Hematopoietic multipotent progenitor cell treated with erythropoietin and hydrocortisone succinate and interleukin-3 and kit ligand, for 15 days (in vitro differentiated cells): ENCODE measurements at places on chromosomes 1 and 21.

GRCh38 chr1:32869923-32870614, 643 bp downstream of the FNDC5 start:
- DNase-seq, result no peak

DNA sequence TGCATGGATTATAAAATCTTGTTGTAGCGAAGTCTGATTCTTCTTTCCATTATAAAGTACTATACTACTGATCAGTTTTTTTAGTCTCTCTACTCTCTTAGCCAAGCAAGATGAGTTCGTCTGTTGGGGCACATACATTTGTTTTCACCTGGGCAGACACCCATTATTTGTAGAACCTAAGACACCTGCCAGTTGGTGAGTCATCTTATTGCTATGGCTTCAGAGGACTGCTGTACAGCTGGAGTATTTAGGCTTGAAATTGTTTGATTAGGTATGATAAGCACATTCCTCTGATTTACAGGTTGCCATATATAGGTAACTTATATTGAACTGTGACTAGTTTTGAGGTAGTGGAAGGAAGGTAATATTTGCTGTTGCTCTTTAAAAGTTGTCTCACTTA, 17.2 kb downstream of the RBM15 start:
- no peak for DNase-seq

DNA sequence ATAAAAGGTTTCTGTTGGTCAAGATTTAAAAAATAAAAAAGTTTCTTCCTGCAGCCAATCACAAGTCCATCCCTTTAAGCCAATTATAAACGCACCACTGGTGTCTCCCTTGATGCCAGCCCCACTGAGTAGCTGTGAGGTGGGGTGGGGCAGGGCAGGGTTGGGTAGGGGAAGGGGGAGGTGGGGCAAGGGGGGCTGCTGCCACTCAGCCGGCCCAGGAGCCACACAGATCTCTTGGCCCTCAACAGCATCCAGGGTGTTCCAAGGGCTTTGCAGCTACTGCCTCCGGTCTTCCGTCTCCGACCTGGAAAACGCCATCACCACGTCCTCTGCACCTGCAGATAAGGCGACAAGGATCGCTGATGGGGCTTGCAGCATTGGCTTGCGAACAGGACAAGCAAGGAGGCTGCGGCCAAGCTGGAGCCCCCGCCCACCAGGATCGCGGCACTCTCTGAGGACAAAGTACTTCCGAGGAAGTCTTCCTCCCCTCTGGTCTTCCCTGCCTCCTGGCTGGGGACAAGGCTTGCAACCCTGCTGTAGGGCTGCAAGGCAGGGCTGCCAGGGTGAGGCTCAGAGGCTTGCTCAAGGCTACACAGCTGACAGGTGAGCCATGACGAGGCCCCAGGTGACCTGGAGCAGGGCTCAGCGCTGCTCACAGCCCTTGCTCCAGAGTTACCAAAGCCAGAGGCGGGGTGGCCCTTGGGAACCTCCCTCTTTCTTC, 26.8 kb upstream of the CLSTN1 start:
- no peak for DNase-seq

DNA sequence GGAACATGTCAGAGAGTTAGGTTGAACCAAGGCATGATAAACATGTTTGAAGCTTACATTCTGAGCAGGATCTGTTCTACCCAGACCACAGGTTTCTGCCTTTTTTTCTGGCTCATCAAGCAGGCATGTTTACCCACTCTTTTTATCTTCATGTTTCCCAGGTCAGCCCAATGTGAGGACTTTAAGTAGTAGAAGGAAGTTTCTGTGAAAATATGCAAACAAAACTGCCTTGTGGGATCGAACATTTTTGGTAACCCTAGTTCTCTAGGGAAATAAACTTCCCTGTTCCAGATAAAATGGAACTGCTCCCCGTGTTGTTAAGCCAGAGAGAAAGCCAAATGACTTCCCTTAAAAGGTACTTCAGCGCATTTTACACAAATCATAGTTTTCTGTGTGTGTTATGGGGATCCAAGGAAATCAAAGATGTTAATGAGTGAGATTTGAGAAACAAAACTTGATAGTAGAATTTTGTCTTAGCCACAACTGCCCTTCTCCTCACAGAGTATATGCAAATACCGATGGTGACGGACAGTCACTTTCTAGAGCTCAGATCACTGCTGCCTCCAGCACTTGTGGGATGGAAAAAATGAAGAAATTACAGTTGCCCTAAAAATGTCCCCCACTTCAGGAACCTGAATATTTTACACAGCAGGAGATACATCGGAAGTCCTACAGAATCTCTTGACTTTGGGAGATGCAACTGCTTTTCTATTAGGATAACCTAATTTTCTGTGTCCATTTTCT, 765 bp upstream of the HIPK1 start:
- DNase-seq, result peak; percentile 53

GRCh38 chr21:14995226-14995625, 69.6 kb downstream of the NRIP1 start:
- DNase-seq, result no peak

- DNase-seq, result no peak
Measured at GRCh38 chr1:212754680-212755079, 36.9 kb downstream of the NSL1 start.

DNA sequence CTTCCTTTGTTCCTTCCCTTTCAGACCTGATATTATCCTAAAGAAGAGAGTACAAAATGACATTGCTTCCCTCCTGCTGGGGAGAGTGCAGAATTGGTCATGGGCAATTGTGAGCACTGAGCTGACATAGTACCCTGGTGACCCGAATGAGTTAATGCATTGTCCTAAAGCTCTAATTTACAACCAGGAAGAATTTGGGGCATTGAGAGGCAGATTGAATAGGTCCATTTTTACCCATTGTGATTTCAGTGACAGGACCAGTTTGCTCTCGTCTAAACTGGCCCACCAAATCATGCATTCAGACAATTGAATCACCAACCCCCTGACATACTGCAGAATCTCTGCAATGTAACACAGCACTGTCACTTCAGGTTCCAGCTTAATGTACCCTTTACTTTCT, 497.4 kb downstream of the DPYD start:
- no peak for DNase-seq

GRCh38 chr1:228655796-228656394, 79.4 kb upstream of the RHOU start:
- no peak for DNase-seq

- no peak for DNase-seq
Measured at GRCh38 chr1:57403201-57403600, 20.7 kb downstream of the DAB1 start.

GRCh38 chr1:212760126-212760823, 31.3 kb downstream of the NSL1 start:
- DNase-seq, result peak; percentile 32

DNA sequence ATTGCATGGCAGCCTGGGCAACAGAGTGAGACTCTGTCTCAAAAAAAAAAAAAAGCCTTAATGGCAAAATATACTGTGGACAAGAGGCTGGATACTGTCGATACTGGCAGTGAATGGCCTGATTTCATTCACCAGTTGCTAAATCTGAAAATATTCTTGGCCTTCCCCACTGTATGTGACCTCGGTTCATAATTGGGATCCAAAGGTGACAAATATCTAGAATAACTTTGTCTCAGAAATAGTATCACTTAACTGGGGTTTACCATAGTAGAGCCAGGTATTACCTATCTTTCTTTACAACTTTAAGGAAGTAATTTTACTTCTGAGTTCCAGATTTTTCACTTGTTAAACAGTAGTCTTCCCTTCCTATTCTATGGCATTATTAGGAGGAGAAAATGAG, 8.4 kb downstream of the MTF2 start:
- DNase-seq, result no peak

DNA sequence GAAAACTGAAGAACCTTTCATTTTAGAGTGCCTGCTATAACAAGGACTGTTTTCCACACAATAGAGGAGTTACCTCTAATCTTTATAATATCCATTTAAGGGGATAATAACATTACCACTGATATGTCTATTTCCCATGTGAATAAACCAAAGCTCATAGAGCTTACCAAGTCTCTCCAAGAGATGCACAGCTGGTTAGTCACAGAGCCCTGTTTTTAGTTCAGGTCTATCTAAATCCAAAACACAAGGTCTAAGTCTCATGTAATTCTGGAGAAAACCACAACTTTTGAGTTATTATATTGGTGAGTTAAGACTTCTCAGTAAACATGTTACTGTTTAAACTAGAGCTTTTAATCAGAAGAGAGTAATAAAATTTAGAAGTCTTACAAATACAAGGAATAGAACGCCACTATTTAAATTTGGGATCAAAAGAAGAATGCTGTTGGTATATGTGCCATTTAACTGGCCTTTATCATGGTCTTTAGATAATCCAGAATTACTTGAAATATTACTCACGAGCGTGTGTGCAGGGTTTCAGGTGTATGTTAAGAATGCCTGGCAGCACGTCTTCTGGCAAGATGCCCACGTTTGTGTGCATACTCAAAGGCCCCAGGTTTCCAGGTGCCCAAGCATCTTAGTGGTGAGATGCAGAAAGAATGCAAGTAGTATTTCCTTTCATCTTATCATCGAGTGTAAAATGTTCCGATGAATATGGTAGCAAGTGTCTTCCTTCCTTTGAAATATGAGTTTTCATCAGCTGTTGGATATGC, 190.6 kb downstream of the FMN2 start:
- no peak for DNase-seq

- DNase-seq, result no peak
Measured at GRCh38 chr1:154779551-154780189, 90.4 kb downstream of the KCNN3 start.

GRCh38 chr21:44792702-44793591, 8.7 kb downstream of the UBE2G2 start:
- DNase-seq, result peak; percentile 81

DNA sequence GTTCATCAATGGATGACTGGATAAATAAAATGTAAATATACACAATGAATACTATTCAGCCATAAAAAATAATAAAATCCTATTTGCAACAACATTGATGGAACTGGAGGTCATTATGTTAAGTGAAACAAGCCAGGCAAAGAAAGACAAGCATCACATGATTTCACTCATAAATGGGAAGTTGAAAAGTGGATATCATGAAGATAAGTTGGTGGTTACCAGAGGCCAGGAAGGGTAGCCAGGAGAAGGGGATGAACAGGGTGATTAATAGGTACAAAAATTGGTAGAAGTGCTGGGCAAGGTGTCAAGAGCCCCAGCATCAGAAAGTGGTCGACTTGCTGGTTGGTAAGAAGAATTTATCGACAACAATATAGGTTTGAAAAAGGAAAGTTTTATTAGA, 1.3 kb upstream of the PARK7 start:
- DNase-seq, result no peak

- DNase-seq, result no peak
Measured at GRCh38 chr1:89897347-89898133, 76.7 kb downstream of the LRRC8D start.

DNA sequence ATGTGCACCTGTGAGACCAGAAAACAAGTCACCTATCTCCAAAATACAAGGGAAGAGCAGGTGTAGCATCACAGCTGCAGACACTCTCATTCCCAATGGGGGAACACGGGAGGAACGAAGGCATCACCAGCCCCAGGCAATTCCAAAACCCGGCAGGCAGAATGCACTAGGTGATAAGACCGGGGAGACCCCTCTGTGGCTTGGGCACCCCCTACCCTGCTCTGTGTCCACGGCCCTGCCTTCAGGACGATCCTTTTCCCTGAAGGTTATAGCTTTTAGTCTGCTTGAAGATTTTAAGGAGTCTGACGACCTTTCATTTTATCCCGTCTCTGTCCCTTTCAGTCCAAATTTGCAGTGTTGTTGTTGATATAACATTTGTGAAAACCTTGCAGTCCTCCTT, 19.2 kb downstream of the TRPM2 start:
- no peak for DNase-seq

- DNase-seq, result no peak
Measured at GRCh38 chr1:68213843-68214242, 18.5 kb downstream of the WLS start.

GRCh38 chr1:79124756-79125155, 118.2 kb upstream of the ADGRL4 start:
- DNase-seq, result no peak

GRCh38 chr1:177969825-177970371, at the start of gene SEC16B:
Gene SEC16B (minus strand): TSS chr1:177970058. CDS start chr1:177967981, 2,077 bp downstream.
- DNase-seq, result no peak

GRCh38 chr1:71787699-71788098, 494.6 kb downstream of the NEGR1 start:
- DNase-seq, result no peak

GRCh38 chr1:151585622-151586021, 26.2 kb upstream of the SNX27 start:
- no peak for DNase-seq

- no peak for DNase-seq
Measured at GRCh38 chr1:9253004-9253403, 18.4 kb downstream of the H6PD start.

DNA sequence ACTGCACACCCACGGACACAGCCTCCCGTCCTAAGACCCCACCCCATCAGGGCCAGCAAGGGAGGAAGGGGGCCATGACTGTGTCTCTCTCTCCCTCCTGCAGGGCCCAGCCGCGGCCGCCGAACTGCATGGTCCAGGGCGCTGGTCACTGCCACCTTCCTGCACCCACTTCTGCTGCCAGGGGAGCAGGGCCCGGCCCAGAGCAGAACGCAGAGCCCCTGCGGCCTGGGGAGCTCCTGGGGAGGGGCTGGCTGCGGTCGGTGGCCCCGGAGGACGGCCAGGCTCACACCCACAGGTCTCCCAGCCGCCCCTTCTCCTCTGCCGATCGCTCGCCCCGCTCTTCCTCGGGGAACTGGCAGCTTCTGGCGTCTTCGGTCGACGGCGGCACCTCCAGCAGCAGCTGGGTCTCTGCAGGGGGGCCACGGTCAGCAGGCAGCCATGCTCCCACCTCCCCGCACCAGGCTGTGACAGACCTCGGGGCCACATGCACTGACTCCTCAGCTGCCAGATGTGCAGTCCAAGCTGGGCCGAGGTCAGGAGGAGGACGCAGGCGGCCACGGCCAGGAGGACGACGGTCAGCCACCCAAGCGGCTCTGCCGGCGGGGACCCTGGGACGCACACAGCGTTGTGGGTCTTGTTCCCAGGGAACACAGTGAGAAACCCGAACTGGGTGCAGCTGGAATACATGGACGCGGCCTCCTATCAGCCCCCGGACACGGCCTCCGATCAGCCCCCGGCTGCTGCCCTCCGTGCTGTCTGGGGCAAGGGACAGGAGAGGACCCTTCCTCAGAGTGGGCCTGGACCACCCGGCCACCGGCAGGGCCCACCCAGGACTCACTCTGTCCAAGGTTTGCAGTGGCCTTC, 2.6 kb downstream of the TNFRSF18 start:
- DNase-seq, result no peak

DNA sequence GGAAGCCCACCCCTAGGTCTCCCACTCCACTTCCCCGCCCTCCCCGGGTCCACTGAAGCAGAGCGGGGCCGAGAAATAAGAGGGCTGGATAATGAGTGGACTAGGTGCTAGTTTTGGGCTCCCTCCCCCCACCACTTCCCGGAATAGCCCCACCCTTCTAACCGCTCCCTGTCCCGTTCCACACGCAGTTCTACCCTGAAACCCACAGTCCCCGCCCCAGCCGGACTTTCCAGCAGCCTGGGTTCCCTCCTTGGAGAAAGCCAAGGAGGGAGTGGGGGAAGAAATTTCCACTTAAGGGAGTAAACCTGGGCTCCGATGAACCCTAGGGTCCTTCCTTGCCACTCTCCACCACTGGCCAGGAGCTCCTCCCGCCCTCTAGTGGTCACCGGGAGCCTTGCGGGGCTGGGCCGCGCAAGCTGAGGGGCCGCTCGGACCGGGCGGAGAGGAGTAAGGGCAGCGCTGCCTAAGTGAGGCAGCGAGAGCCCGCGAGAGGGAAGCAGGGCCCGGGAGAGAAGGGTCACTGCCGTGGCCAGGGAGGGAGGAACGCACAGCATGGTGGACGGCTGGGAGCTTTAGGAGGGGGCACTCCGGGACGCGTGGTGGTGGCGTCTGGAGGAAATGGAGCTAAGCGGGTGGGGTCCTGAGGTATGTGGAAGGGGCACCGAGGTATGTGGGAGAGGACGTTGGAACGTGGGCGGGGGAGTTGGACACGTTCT, 14.3 kb downstream of the THBS3 start:
- peak; percentile 83 for DNase-seq
